Left kidney (tissue), 8 donors: ENCODE measurements at places on chromosomes 11 and 22. TPM values are rescaled to one million over a fixed set of nuclear protein-coding genes. Genes with fewer than 3 reads are reported as not detected.

ART5 gene
- 4.1 TPM for polyA plus RNA-seq

ELFN2 gene
- polyA plus RNA-seq, result 1.1 TPM

ABCC8 gene
- 1.2 TPM for polyA plus RNA-seq

SORL1 gene
- polyA plus RNA-seq, result 41.9 TPM

ZNRD2 gene
- 37.5 TPM for polyA plus RNA-seq

PRDX5 gene
- polyA plus RNA-seq, result 148 TPM

GTSE1 gene
- polyA plus RNA-seq, result 25.2 TPM

SYNGR1 gene
- 21.6 TPM for polyA plus RNA-seq

DRAP1 gene
- polyA plus RNA-seq, result 65.8 TPM

CABP4 gene
- 1.0 TPM for polyA plus RNA-seq
